ENCODE measurements at places on chromosomes 5 and 9.

GRCh38 chr9:119951090-119951489 is 581.9 kb upstream of the BRINP1 start:
- DNase-seq = no peak

- no peaks in the 10 kb centered on the region for H3K36me3 ChIP-seq
- H3K27me3 ChIP-seq = no peaks in the 10 kb centered on the region
- no peak for DNase-seq
Observed at GRCh38 chr9:14849296-14849695, 60.9 kb downstream of the FREM1 start.

DNA sequence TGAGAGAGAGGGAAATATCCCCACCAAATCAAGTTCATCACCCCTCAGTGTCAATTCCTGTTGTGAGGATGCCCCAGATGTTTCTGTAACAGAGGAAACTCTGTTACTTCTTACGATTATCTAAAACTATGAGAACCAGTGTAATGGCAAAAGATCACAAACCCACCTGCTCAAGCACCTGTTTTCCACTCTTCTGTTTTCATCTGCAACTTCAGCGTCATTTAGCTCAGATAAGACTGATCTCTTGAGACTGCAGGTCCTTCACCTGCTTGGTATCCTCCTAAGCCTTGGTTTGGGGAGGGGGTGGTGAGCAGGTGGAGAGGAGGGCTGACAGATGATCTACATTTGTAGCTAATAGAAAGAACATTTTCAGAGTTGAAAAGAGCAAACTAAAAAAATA is 229.3 kb downstream of the SLF1 start:
- no peak overlapping the region for H3K27ac ChIP-seq
- DNase-seq = no peak
- no peaks in the 10 kb centered on the region for H3K27me3 ChIP-seq
- H3K36me3 ChIP-seq = no peaks in the 10 kb centered on the region

- H3K4me3 ChIP-seq = no peak overlapping the region
- no peaks in the 10 kb centered on the region for H3K4me1 ChIP-seq
- no peak overlapping the region for H3K27ac ChIP-seq
- H3K27me3 ChIP-seq = no peaks in the 10 kb centered on the region
- DNase-seq = no peak
- no peaks in the 10 kb centered on the region for H3K36me3 ChIP-seq
Observed at GRCh38 chr5:158163451-158164295, 304.7 kb upstream of the CLINT1 start.

Measured in lower lobe of right lung (tissue), 2 donors.